AG08396 (cell line): ENCODE measurements at places on chromosomes 12 and 14.

DNA sequence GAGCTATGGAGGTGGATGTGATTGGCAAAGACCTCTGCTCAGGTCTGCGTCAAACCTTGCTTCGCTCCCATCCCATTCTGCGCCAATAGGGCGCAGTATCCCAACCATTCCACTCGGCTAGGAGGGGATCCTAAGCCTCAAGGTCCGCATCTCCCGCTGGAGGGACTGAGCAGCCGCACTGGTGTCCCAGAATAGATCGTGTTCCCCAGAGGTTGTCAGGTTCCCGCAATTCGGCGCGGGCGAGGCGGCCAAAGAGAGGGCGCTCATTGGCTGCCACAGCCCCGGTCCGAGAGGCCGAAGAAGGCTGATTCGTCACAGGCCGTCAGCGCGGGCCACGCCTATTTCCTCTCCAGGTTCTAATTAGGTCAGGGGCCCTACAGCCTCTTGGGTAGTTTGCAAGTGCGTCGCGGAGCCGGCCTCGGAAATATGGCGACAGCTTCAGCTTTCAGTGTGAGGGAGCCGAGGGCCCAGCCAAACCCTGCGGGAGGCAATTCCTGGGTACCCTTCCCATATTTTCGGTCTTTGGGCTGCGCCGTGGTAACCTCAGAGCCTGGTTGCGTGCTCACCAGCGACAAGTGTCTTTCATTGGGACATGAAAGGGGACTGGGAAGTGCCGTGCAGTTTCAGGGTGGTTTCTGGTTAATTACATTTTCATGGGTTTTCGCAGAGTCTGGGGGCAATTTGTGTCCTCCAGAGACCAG lies 5.0 kb downstream of the OR10AD1 start:
- peak; percentile 90 for DNase-seq

- no peak for DNase-seq
These were observed 113.3 kb upstream of the AMIGO2 start for GRCh38 chr12:47193066-47193465.

DNA sequence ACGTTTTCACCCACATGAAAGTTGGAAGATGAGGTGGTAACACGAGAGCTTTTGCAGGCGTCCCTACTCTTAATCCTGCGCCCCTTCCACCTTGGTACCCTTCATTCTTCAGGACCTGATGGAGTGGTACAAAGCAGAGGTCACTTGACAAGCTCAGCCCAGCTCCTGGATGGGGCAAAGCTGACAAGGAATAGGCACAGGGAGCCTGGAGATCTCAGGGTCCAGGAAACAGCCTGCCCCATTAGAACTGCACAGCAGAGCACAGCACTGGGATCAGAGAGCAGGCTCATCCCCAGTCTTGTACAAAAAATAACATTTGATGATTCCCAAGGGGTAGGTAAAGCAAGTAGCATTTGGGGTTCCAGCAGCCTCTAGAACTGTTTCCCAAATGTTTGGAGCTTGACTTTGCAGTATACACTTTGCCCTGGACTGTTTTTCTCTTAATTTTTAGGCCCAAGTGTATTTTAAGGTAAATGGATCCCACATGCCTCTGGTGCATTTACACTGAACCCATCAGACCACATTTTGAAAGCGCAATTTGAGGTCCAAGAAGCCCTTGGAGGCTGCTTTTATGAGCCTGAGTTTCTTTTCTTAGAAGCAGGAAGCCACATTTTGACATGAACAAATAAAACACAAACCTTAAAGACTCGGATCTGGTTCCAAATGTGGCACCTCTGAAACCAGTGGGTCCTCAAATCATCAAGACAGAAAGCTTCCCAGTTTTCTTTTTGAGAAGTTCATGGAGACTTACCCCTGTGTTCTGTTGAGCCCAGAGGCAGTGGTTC lies 633 bp downstream of the TC2N start:
- no peak for DNase-seq

DNA sequence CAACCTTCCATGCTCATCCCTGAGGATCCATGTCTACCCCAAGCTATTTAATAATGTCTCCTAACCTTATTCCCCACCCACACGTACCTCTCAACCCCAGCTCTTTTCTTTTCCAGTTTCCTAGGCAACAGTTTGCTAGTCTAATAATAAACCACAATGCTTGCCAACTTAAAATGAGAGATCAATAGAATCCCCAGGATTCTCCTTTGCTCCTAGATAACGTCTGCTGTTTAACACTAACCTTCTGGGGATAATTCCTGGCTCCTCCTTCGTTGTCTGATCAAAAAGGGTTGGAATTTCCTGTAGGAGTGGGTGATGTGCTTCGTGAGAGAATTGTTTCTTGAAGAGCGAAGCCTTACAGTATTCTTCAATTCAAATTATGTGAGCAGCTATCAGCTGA lies 42.2 kb upstream of the DBX2 start:
- DNase-seq = no peak
